Stimulated activated CD4-positive, alpha-beta T cell treated with anti-CD3 and anti-CD28 coated beads, Interleukin-1b, Interleukin-23, amount 100 ng/mL, for 1 hour (primary cell): ENCODE measurements at places on chromosomes 5 and 9.

- no peak for DNase-seq
Measured at GRCh38 chr5:1011226-1011631, 2.6 kb downstream of the NKD2 start.

DNA sequence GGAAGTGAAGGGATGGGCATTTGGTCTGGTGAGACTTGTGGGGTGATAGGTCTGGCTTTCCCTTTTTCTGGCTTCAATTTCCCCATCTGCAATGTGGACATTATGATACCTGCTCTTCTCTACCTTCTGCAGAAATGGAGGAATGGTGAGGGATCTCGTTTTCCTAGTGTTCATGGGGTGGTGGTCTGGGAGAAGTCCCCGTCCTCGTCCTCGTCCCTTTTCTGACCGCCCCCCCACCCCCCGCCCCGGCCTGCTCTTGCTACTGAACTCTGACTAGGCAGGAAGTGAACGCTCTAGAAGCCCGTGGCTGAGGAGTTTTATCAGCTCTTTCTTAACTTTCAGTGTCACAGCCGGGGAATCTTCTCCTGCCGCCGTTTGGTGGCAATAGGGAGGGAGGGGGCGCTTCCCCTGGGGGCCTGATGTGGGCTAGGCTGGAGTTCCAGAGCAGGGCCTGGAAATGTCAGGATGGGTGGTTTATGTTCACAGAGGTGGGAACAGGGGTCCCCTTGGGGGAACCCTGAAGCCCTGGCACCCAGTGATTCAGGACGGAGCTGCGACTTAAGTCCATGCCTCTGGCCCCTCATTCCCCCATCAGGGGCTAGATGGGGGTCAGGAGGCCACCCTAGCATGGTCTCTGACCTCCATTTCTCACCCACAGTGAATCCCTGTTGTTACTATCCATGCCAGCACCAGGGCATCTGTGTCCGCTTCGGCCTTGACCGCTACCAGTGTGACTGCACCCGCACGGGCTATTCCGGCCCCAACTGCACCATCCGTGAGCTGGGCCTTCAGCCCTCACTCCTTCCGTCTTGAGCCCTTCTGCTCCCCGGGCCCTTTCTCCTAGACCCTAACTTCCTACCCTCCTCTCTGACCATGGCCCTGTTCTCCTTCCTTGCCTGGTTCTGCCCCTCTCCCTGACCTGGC lies 6.7 kb downstream of the PTGS1 start:
- no peak for DNase-seq

DNA sequence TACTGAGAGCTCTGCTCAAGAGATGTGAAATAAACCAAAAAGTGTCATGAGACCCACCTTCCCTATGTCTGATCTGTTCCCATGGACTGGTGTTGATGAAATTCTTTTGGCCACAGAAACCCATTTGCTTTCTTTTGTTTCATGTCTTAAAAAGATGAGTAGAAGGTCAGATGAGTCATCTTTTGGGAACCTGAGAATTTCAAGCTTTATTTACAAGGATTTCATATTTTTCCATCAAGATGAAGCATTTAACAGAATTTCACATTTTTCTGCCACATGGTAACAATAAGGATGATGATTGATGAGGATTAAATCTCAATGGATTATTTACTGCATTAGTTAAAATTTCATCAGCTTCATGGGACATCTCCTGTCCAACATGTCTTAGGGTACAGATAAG lies 337.8 kb downstream of the DEPDC1B start:
- DNase-seq, result no peak

- DNase-seq, result no peak
Measured at GRCh38 chr5:72647806-72648205, 140.6 kb upstream of the ZNF366 start.

DNA sequence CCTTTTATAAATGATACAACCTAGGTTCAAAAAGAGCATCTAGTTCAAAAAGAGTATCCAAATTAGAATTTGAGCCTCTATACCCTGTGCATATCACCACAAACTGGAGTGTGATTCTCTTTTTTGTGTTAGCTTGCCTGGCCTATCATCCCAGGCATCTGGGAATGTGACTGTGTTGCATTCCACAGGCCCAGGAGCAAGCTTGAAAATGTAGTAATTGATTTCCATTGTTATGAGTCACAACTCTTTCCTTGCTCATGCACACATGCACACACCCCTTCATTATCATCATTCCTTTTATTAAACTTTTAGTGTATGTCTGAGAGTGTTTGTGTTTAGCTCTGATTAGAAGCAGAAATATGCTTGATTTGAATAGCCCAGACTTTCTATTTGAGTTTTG lies 75.2 kb downstream of the FCHO2 start:
- no peak for DNase-seq

DNA sequence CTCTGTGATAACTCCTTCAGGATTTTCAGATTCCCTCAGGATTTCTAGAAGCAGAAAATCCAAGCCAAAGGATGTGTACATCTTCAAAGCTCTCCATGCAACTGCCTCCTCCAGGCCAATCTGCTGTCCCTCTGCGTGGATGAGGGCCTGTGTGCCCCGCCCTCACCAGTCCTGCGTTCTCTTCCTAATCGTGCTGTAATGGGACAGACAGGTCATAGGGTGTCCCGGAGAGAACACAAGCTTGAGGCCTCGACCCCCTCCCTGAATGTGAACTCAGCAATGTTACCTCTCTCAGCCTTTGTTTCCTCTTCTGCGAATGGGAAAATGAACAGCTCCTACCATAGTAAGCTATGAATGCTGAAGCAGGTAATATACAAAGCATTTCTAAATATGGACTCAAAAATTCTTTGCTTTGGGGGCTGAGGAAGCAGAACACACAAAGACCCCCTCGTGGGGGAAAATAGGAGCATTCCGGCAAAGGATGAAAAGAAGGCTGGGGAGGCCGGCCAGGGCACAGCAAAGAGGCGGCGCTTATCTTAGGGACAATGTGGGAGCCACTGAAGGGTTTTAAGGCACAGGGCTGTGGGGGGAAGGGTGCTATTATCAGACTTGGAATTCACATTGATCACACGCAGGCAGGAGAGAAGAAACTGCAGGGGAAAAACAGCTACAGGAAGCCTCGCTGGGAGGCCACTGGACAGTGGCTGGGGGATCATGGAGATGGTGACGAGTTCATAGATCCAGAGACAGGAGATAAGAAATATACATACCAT lies 57.2 kb upstream of the FBXW11 start:
- no peak for DNase-seq

DNA sequence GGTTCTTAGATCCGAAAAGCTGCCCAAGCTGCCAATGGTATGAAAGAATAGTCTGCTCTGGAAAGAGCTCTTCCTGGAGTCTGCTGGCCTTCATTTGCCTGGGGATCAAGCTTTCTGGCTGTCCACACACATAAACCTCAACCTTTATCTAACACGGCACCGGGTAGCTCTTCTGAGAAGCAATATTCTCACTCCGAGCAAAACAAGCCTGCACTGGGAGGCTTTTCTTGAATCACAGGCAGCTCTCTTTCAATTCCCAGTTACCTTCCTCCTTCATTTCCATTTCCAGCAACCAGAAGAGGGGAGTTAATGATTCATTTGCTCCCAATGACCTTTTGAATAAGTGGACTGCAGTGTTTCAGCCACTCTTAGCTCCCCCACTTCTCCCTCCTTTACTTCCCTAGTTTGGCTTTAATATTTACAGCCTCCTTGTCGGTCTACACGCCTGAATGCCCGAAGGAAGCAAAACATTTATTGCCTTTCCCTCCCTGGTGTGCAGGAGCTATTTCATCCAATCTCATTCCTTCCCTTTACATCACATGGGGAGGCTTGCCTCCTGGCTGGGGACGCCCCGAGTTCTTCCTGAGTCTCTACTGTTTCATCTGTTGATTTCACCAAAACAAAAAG lies 187.1 kb downstream of the ARHGEF28 start:
- DNase-seq, result no peak

DNA sequence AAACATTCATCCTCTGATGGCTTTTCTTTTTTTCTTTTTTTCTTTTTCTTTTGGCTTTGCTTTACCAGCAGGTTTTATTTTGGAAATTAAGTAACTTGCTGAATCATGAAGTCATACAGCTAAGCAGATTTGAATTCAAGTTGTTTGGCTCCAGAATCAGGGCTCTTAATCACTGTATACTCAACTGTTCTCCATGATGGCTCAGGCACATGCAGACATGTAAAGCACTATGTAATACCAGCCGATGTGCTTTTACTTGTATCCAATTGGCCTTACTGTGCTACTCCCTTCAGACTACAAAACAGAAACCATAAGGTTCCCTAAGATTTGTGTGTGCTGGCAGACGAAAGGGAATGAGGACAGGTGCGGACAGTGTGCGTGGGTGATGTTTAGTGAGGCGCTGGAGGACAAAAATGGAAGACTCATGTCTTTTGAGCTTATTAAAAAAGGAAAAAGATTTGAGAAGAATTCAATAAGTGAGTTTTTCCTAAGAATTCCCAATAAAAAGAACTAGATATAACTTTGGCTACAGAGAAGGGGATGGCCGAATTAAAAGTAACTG lies 44.7 kb upstream of the OTP start:
- DNase-seq, result no peak

DNA sequence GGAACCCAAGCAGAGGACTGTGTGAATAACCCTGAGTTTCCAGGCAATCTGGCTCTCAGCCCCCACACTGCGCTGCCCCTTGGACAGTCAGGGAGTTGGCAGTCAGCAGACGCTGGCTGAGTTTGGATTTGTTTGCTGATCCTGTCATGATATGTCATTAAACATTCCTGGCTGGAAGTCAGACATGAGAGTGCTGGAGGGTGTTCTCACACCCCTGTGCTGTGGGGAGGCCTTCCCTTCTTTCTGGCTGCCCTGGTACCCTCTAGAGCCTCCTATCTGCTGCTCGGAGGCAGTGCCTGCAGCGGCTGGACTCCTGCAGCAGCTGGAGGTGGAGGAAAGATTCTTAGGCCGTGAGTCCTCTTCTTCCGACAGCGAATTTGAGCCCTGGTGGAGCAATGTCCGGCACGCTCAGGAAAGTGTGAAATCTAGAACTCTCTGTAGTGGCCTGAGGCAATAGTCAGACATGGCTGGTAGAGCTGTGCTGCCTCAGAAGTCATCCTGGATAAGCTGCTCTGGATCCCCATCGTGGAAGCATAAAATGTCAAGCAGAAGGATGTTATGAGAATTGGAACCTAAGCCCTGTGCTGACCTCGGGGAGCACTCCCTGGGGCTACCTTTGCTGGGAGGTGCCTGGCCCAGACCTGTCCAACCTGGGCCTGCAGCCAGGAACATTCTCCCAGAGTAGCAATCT lies 72.0 kb downstream of the PDE8B start:
- no peak for DNase-seq

- no peak for DNase-seq
Measured at GRCh38 chr5:140189253-140189652, 14.3 kb downstream of the CYSTM1 start.

DNA sequence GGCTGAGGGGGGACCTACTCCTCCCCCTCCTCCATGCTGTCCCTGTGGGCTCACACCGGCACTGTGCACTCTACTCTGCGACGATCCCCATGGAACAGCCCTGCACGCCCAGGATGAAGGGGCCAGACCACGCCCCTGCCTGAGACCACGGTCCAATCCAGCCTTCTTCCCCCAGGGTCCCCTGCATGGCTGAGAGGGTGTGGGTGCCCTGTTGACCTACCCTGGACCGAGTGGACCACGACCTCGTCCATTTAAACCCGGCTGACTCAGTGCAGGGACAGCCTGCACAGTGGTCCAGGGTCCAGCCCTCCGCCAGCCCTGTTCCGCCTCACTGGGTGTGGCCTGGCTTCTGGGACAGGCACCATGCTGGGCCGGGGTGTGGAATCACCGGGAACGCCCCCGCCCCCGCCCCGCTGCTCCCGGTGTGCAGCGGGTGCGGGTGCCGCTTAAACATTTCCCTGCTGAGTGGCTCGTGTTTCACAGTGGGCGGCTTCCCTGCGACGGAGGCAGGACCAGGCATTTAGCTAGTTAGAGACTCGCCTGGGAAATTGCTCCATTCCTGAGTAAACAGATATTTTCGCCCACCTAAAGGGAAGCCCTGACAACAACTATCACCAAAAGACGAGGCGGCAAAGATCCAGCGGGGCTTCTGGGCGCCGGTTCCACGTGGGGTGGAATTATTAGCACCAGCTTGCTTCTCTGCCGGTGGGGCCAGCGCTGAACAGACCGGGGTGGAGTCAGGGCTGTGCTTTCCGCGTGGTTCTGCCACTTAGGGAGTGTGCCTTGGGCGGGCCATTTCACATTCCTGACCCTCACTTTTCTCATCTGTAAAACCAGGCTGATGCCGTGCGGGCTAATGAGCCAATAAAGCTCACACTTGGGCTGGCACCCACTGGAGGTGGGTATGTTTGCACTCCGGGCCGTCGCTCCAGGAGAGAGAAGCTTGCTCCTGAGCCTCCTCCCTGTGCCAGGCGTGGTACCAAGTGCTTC lies 22.6 kb downstream of the DBH start:
- DNase-seq, result no peak

DNA sequence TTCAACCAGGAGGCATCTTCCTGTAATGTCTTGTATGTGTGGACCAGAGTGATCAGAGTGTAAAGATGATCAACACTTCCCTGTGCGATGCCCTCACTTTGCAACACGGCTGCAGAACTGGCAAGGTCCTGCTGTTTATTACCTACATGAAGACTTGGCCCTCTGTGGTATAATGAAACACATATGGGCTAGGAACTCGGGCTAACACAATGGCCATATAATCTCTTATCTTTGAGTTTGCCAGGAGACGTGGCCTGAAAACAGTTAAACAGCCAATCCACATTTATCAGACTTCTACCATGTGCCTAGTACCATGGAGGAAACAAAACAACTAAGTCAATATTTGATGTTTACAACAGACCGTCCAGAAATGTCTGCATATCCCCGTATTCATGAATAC lies 145.5 kb downstream of the ZNF462 start:
- no peak for DNase-seq

DNA sequence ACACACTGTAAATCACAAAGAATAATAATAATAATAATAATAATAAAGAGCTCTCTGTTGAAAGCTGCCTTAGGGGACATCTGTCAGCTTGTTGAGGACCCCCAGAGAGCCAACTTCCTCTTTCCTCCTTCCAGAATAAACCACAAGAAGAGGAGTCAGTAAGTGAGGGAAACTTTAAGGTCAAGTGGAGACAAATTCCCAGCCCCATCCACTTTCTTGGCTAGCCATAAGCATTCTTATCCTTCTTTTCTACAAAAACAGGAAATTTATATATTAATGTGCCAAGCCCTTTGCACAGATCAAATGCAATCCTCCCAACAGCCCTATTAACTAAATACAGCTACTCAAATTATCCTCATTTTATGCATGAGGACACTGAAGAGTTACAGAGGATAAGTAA lies 9.4 kb upstream of the C5orf58 start:
- no peak for DNase-seq

GRCh38 chr5:133250527-133250926 lies 198.7 kb downstream of the HSPA4 start:
- DNase-seq, result no peak

GRCh38 chr9:22449719-22450118 lies 3.1 kb downstream of the DMRTA1 start:
- DNase-seq, result no peak

- DNase-seq, result no peak
Measured at GRCh38 chr5:6279607-6280006, 98.7 kb downstream of the MED10 start.

- no peak for DNase-seq
Measured at GRCh38 chr5:68533051-68533450, 317.5 kb downstream of the PIK3R1 start.

GRCh38 chr5:177330991-177331842 lies 19.5 kb upstream of the MXD3 start:
- no peak for DNase-seq
